Left lobe of liver (tissue), 2 donors: ENCODE measurements at places on chromosomes 11 and 22.

DNA sequence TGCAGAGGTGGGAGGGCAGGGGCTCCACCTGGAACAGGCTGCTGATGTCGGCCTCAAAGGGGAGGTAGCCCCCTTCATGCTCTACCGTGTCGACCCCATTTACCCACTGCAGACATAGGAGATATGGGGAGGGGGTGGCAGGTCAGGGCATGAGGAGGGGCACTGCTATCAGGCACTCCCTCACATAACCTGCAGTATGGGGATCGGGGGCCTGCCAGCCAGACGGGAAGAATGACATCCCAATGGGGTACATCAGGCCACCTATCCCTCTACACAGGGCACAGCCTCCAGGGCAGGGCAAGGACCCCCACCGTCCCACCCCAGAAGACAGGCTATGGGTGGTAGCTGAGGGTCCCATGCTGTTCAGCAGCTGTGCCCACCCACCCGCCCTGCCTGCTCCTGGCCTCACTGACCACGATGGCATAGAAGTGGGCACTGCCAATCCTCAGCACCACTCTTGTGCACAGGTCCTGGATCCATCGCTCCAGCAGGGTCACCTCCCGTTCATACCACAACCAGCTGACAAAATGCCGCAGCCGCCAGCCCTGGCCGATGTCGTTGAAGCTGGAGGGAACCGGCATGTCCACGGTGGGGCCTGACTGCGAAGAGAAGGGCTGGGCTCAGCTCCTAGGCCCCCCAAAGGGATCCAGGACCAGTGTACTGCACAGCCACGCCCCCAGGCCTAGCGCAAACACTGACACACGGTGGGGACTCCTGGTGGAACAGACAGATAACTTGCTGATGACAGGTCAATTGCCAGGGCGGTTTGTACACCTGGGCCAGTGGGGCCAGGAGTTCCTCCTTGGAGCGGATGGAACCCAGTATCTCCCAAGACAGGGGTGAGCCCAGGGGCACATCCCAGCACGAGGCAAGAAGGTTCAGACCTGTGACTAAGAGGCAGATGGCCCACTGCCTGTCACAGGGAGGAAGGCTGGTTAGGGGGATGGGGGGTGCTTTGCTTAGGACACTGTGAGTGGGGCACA lies 24.1 kb downstream of the RGL4 start:
- no peak for DNase-seq

DNA sequence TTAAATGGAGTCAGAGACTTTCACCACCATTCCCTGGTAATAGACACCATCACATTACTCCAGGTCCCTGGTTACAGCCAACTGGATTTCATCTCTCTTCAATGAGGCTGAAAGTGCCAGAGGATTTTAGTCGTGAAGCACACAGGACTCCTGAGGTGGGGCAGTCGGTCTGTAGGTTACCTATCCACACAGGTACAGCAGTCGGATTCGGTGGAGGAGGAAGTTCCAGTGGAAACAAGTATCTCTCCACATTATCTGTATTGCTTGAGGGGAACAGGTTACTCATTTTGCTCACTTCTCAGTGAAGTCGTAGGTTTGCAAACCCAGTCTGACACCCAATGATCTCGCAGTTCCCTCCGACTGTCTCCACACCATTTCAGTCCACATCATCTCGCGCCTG lies 82.3 kb upstream of the TMEM45B start:
- DNase-seq, result no peak

GRCh38 chr11:47414685-47415070 lies 6.3 kb downstream of the SLC39A13 start:
- no peak for DNase-seq

GRCh38 chr11:66744485-66745355 lies 15.7 kb upstream of the SPTBN2 start:
- peak; percentile 94 for DNase-seq

DNA sequence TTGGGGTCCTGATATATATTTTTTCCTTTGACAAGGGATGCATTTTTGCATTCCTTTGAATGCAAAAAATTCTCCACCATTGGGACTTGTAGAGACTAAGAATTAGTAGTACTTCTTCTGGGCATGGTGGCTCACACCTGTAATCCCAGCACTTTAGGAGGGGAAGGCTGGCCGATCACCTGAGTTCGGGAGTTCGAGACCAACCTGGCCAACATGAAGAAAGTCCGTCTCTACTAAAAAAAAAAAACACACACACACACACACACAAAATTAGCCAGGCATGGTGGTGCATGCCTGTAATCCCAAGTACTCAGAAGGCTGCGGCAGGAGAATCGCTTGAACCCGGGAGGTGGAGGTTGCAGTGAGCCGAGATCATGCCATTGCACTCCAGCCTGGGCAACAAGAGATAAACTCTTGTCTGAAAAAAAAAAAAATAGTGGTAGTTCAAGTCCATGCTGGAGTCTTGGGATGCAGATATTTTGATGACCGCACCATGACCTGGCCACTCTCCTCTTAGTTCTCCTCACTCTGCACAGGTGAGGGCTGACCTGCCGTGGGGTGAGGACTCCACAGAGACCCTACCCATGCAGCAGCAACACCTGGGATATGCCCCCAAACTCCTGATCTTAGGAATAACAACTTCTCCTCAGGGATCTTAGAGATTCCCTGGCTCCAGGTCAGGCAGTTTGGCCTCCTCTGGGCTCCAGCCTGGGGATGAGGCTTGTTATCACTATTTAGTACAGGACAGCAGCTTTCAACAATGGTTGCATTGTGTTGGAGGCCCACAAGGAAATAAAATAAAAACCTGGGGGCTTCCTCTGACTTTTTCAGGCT lies 36.5 kb upstream of the TOP3B start:
- DNase-seq, result no peak

DNA sequence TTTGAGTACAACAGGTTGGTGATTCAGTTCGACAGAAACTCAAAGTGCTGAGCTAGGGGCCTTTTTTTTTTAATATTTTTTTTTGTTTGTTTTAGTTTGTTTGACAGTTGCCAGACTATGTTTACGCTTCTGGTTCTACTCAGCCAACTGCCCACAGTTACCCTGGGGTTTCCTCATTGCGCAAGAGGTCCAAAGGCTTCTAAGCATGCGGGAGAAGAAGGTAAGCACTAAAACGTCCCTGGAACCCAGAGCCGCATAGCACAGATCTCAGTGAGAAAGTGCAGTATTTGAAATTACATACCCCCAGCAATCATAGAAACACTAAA lies 649 bp downstream of the PRRG4 start:
- DNase-seq, result peak; percentile 90

DNA sequence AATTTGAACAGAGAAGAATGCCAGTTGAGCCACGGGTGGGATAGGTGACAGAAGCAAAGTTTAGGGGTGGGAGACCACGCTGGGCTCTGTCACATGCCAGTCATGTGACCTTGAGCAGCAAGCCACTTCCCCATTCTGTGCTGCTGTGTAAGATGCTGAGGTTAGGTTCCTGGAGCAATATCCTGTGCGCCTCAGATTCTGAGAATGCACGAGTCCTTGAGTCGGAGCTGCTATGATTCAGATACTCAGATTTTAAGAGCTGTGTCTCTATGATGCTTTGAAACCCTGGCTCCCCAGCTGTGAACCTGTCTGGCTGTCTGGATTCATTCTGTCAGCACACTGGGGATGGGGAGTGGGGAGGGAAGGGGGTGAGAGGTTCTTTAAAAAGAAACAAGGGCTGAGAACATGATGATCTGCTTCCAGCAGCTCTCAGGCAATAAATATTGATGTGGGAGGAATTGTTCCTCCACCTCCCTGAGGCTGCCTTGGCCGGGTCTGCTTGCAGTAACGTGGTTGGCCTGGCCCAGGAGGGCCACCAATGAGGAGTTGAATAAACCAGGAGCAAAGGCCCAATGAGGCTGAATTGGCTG lies 24.0 kb downstream of the SLCO2B1 start:
- DNase-seq, result no peak

DNA sequence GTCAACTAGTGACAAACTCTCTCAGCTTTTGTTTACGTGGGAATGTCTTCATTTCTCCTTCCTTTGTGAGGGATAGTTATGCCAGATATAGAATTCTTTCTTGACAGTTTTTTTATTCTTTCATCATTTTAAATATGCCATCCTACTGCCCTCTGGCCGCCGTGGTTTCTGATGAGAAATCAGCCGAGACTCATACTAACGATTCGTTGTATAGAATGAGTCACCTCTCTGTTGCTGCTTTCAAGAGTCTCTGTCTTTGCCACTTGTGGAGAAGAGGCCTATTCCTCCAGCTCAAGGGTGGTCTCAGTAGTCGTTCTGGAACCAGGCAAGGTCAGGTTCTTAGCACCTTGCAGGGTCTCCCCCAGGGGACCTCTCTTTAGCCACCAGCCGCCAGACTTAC lies 8.0 kb downstream of the MYO7A start:
- DNase-seq, result no peak

- no peak for DNase-seq
Observed at GRCh38 chr11:74543991-74544390, 48.4 kb upstream of the POLD3 start.

GRCh38 chr11:62980133-62980760 lies 4.5 kb downstream of the SLC22A6 start:
- no peak for DNase-seq

- no peak for DNase-seq
Observed at GRCh38 chr11:72578051-72578450, 96.2 kb downstream of the PDE2A start.

- DNase-seq, result no peak
Observed at GRCh38 chr22:48883211-48883960, 944.3 kb downstream of the BRD1 start.

GRCh38 chr11:130775306-130776060 lies 140.8 kb downstream of the SNX19 start:
- DNase-seq, result no peak

GRCh38 chr11:99567334-99567956 lies 546.7 kb downstream of the CNTN5 start:
- no peak for DNase-seq

- DNase-seq, result no peak
Observed at GRCh38 chr22:46299101-46299500, 2.4 kb downstream of the GTSE1 start.

GRCh38 chr11:121917482-121917881 lies 198.5 kb downstream of the BLID start:
- DNase-seq, result no peak

- DNase-seq, result no peak
Observed at GRCh38 chr22:50072167-50072555, 13.1 kb downstream of the MLC1 start.

DNA sequence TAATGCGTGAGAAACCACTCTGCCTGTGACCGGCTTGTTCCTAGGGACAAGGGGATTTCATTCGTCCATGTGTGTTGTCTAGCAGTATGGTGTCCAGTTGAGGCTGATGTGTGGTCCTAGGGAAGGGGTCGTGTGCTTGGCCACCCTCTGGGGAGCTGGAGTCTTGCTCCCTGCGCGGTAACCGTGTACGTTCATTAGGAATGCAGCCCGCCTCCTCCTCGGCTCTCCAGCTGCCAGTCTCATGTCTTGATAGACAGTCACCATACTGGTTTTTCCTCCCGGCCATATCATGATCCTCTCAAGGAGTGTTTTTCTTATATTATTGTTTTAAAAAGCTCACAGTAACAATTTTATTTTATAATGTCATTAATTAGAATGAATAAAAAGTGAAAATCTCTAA lies 5.9 kb downstream of the CTTN start:
- no peak for DNase-seq

- peak; percentile 60 for DNase-seq
Observed at GRCh38 chr22:37244114-37244921, at the start of gene RAC2. Gene RAC2, minus strand, starts transcription at chr22:37244269. Its CDS starts 121 bp downstream, at chr22:37244148.

- no peak for DNase-seq
Observed at GRCh38 chr11:3920148-3920852, 64.8 kb downstream of the STIM1 start.

- DNase-seq, result no peak
Observed at GRCh38 chr11:73141309-73142127, 600 bp downstream of the FCHSD2 start.

DNA sequence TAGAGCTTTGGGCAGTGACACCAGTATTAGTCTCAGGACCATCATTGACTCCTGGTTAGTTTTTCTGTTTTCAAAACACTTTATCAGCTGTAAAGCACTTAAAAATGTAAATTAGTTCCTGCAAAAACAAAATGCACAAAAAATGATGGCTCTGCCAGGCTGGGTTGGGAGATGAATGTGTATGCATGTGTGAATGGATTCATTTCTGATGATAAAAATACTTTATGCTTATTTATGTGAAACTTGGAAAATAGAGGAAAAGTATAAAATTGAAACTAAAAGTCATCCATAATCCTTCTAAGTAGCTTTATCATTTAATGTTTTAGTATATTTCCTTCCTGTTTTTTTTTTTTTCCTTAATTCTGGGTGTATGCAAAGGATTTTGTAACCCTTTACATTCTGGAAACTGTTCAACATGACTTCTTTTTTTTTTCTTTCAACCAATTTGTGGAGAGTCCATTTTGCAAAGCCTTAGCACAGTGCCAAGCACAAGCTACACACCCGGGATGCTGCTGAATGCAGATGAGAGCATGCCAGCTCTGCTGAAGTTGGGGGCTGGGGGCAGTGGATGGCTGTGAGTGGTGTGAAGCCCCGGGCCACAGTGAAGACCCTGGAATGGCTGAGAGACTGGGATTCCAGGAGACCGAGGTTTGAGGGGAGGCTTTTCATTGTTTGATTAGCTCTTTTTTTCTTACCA lies 37.6 kb downstream of the PTPRJ start:
- no peak for DNase-seq

DNA sequence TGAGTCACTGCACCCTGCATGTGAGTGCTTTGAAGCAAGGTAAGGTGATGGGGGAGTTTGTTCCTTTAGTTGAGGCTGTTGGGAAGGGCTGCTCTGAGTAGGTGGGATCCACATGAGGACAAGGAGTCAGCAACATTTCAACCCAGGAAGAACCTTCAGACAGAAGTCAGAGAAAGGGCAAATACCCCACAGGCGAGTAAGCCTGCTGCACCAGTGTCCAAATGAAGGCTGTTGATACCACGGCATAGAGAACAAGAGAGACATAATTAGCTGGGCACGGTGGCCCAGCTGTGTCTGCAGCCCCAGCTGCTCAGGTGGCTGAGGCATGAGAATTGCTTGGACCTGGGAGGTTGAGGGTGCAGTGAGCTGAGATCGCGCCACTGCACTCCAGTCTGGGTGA lies 54.3 kb upstream of the CLMP start:
- no peak for DNase-seq

- no peak for DNase-seq
Observed at GRCh38 chr11:100981196-100981824, 148.3 kb downstream of the PGR start.

GRCh38 chr11:43987384-43988039 lies 45.1 kb downstream of the C11orf96 start:
- DNase-seq, result peak; percentile 80

DNA sequence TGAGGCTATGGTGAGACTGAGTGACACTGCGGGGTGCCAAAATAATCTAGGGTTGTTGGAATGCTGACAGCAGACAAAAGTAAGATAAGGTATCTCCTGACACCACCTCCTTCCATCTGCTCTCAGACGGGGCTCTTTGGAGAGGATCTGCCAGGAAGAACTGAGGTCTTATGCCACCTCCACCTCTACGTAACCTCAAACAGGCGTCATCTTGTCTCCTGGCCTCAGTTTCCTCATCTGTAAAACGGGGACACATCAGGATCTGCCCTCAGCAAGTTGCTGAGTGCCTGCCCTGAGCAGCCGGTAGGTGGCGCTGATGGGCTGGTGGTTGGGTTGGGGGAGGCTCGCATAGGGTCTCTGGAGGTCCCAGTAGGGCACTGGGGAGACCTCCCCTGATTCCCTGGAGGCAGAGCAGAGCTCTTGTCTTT lies 1.7 kb upstream of the MYEOV start:
- no peak for DNase-seq
